ENCODE measurements at places on chromosomes 2 and 18. TPM values are rescaled to one million over a fixed set of nuclear protein-coding genes. Genes with fewer than 3 reads are reported as not detected.

Gene AFF3
- 0.50 TPM for total RNA-seq

GRCh38 chr18:54806526-54806925 lies 21.8 kb upstream of the RAB27B start:
- H3K36me3 ChIP-seq = no peaks in the 10 kb centered on the region
- H3K4me1 ChIP-seq = peaks cover 3% of the 10 kb centered on the region
- no peaks in the 10 kb centered on the region for H3K27me3 ChIP-seq
- no peak overlapping the region for H3K27ac ChIP-seq
- DNase-seq = peak; percentile 64

Gene NAT8
- total RNA-seq = not detected

DNA sequence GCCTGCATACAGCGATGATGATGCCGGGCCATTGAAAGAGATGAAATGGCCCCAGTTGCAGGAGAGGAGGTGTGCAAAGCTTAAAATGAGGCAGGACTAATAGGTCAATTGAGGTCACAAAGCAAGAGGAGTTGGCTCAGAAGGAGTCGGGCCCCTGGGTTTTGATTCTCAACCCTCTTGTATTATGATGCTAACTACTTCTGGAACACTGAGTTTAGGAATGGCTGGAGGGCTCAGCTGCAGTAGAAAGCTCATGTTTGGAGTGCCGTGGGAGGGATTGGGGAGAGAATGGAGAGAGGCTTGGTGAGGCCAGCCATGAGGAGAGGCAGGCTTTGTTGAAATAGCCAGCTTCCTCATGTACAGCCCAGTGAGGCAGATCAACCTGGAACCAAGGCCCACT lies 4.8 kb downstream of the TNP1 start:
- DNase-seq = no peak
- H3K4me3 ChIP-seq = no peak overlapping the region
- no peaks in the 10 kb centered on the region for H3K36me3 ChIP-seq
- H3K4me1 ChIP-seq = no peaks in the 10 kb centered on the region
- no peak overlapping the region for H3K27ac ChIP-seq
- no peaks in the 10 kb centered on the region for H3K27me3 ChIP-seq

- DNase-seq = peak; percentile 12
- H3K27ac ChIP-seq = no peak overlapping the region
- no peaks in the 10 kb centered on the region for H3K36me3 ChIP-seq
- no peaks in the 10 kb centered on the region for H3K4me1 ChIP-seq
- no peaks in the 10 kb centered on the region for H3K27me3 ChIP-seq
- H3K4me3 ChIP-seq = no peak overlapping the region
Measured at GRCh38 chr2:102442967-102443828, 20.2 kb downstream of the IL18RAP start.

Gene MEIS1
- 119 TPM for total RNA-seq

GRCh38 chr2:121778741-121779487 lies 23.5 kb downstream of the TSN start:
- DNase-seq = no peak
- no peaks in the 10 kb centered on the region for H3K36me3 ChIP-seq
- H3K27me3 ChIP-seq = peaks cover 4% of the 10 kb centered on the region
- no peaks in the 10 kb centered on the region for H3K4me1 ChIP-seq
- H3K27ac ChIP-seq = no peak overlapping the region

- DNase-seq = no peak
- no peaks in the 10 kb centered on the region for H3K4me1 ChIP-seq
- H3K4me3 ChIP-seq = no peak overlapping the region
- no peak overlapping the region for H3K27ac ChIP-seq
- no peaks in the 10 kb centered on the region for H3K27me3 ChIP-seq
Measured at GRCh38 chr2:31032475-31032874, 105.8 kb downstream of the GALNT14 start.

DNA sequence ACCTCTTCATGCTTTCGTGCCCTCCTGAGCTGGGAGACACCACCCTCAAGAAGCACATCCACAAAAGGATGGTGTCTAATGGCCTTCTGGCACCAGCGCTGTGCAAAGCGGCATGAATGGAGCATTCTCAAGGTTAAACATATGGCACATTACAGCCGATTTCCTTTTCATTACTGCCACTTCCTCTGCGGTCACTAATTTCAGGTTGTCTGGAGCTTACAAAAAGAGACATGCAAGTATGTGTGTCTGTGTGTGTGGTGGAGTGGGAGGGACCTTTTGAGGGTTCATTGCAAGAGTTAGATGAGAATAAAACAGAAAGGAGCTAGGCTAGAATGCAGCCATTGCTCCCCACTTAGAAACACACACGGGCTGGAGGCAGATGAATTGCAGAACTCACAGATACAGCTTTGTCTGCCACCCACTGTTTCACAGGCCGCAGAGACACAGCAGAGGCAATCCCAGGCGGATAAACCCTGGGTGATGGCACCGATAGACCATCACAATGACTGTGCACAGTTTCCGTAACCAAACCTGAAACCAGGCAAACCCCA lies 76.0 kb downstream of the TGIF1 start:
- H3K4me1 ChIP-seq = no peaks in the 10 kb centered on the region
- no peak overlapping the region for H3K4me3 ChIP-seq
- H3K36me3 ChIP-seq = no peaks in the 10 kb centered on the region
- no peak for DNase-seq

- no peak overlapping the region for H3K4me3 ChIP-seq
- H3K27me3 ChIP-seq = no peaks in the 10 kb centered on the region
- no peaks in the 10 kb centered on the region for H3K36me3 ChIP-seq
- H3K4me1 ChIP-seq = peaks cover 6% of the 10 kb centered on the region
- H3K27ac ChIP-seq = no peak overlapping the region
Measured at GRCh38 chr2:202147775-202148174, 74.7 kb downstream of the KIAA2012 start.

Gene DOCK10
- 26.3 TPM for total RNA-seq

- no peak overlapping the region for H3K4me3 ChIP-seq
- no peaks in the 10 kb centered on the region for H3K27me3 ChIP-seq
- H3K4me1 ChIP-seq = no peaks in the 10 kb centered on the region
- no peak overlapping the region for H3K27ac ChIP-seq
- peak; percentile 25 for DNase-seq
- H3K36me3 ChIP-seq = no peaks in the 10 kb centered on the region
Measured at GRCh38 chr2:47250586-47251403, 95.7 kb upstream of the STPG4 start.

DNA sequence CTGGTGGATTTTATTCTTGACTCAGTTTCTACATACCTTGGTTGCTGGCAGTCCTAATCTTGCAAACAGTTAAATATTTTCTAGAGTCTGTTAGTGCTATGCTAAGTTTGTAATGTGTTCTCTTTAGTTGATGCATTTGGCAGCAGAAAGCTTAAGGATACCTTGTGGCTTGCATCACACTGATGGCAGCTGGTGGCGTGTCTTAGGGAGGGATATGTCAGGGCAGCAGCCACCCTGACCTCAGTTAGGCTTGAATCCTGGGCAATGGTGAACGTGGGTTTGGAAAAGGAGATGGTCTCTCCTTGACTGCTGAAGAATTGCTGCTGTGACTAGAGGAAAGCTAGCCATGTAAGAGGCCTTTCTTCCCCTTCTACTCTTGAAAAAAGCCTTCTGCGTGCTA lies 4.2 kb downstream of the IAH1 start:
- DNase-seq = no peak
- peaks cover 15% of the 10 kb centered on the region for H3K36me3 ChIP-seq
- H3K27ac ChIP-seq = no peak overlapping the region
- peaks cover 5% of the 10 kb centered on the region for H3K4me1 ChIP-seq

GRCh38 chr2:72893594-72894319 lies 6.5 kb downstream of the SPR start:
- no peaks in the 10 kb centered on the region for H3K4me1 ChIP-seq
- peak; percentile 63 for DNase-seq
- H3K27me3 ChIP-seq = peaks cover 29% of the 10 kb centered on the region
- no peak overlapping the region for H3K4me3 ChIP-seq

GRCh38 chr18:51711298-51711889 lies 513.9 kb upstream of the MEX3C start:
- DNase-seq = no peak
- H3K27me3 ChIP-seq = no peaks in the 10 kb centered on the region
- H3K4me3 ChIP-seq = no peak overlapping the region
- H3K27ac ChIP-seq = no peak overlapping the region

GRCh38 chr2:163121483-163121882 lies 282.9 kb upstream of the KCNH7 start:
- DNase-seq = no peak
- H3K4me3 ChIP-seq = no peak overlapping the region
- no peak overlapping the region for H3K27ac ChIP-seq
- no peaks in the 10 kb centered on the region for H3K4me1 ChIP-seq
- no peaks in the 10 kb centered on the region for H3K36me3 ChIP-seq
- H3K27me3 ChIP-seq = no peaks in the 10 kb centered on the region

GRCh38 chr2:233371641-233372040 lies 17.3 kb downstream of the DGKD start:
- no peaks in the 10 kb centered on the region for H3K4me1 ChIP-seq
- H3K4me3 ChIP-seq = no peak overlapping the region
- no peak overlapping the region for H3K27ac ChIP-seq

DNA sequence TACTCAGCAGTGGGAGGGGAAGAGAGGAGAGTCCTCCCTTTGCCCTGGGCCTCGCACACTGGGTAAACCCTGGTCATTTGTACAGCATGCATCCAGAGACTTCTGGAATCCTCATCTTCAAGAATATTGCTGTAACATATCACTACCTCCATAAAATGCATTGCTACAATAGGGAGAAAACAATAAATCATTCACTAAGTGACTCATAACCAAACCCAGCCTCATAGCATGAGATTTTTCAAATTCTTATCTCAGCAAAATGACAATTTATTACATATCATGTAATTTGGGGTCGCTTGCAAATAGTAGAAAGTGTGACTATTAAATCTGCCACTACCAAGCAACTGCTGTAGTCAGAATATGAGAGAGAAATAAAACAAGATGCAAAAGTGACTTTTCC lies 189.4 kb downstream of the ALK start:
- no peaks in the 10 kb centered on the region for H3K36me3 ChIP-seq
- H3K4me3 ChIP-seq = no peak overlapping the region
- H3K27ac ChIP-seq = no peak overlapping the region
- no peaks in the 10 kb centered on the region for H3K27me3 ChIP-seq
- DNase-seq = no peak
- no peaks in the 10 kb centered on the region for H3K4me1 ChIP-seq

Gene ALLC
- not detected for total RNA-seq

Gene MERTK
- 6.6 TPM for total RNA-seq

Gene ADAM23
- 3.1 TPM for total RNA-seq

Gene COLEC11
- 0.83 TPM for total RNA-seq

Gene CDKL4
- 3.0 TPM for total RNA-seq

Gene APOB
- total RNA-seq = under 0.01 TPM

GRCh38 chr2:219149667-219150066 lies 10.9 kb downstream of the NHEJ1 start:
- no peak overlapping the region for H3K4me3 ChIP-seq
- no peak for DNase-seq
- H3K4me1 ChIP-seq = no peaks in the 10 kb centered on the region
- H3K36me3 ChIP-seq = no peaks in the 10 kb centered on the region
- no peaks in the 10 kb centered on the region for H3K27me3 ChIP-seq

- H3K27ac ChIP-seq = no peak overlapping the region
- H3K4me3 ChIP-seq = no peak overlapping the region
- H3K36me3 ChIP-seq = no peaks in the 10 kb centered on the region
- DNase-seq = no peak
Measured at GRCh38 chr2:207321514-207321913, 155.8 kb upstream of the KLF7 start.

- H3K27ac ChIP-seq = no peak overlapping the region
- no peak for DNase-seq
- H3K4me1 ChIP-seq = no peaks in the 10 kb centered on the region
- H3K27me3 ChIP-seq = no peaks in the 10 kb centered on the region
- no peaks in the 10 kb centered on the region for H3K36me3 ChIP-seq
Measured at GRCh38 chr18:74271635-74272034, 20.1 kb downstream of the CYB5A start.

- H3K27ac ChIP-seq = no peak overlapping the region
- no peak for DNase-seq
- peaks cover 10% of the 10 kb centered on the region for H3K36me3 ChIP-seq
- peaks cover 7% of the 10 kb centered on the region for H3K4me1 ChIP-seq
Measured at GRCh38 chr2:96831679-96832078, 12.1 kb downstream of the ANKRD23 start.

DNA sequence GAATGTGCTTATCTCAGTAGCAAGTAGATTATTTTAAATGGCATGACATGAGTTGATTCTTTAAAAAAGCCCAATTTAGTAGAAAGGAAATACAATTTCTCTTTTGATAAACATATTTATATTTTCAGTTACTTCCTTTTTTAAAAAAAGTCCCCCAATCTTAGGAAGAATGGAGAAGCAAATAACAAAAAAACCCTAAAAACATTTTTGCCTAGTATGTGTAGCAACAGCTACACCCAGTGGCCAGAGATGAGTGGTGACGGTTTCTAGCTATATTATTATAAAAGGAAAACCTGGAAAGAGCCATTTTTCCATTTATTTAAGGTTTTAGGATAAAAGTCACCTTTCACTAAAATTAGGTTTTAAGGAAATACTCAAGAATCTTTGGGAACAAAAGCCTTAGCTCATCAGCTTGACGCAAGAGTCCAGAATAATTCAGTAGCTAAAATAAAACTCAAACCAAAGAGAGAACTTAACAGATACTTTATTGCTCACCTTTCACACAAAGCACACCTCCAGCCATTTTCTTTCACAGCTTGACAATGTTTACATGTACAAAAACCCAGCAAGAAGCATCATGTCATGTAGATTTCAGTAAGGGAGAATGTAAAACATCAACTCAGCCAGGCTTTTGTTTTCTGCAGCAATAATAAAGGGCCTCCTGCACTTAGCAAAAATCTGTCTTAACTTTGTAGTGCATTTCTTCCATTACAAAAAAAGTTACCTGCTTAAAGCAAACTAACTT lies 15.7 kb downstream of the FAM98A start:
- no peak for DNase-seq
- H3K27ac ChIP-seq = no peak overlapping the region
- peaks cover 12% of the 10 kb centered on the region for H3K36me3 ChIP-seq
- H3K27me3 ChIP-seq = no peaks in the 10 kb centered on the region
- no peak overlapping the region for H3K4me3 ChIP-seq

DNA sequence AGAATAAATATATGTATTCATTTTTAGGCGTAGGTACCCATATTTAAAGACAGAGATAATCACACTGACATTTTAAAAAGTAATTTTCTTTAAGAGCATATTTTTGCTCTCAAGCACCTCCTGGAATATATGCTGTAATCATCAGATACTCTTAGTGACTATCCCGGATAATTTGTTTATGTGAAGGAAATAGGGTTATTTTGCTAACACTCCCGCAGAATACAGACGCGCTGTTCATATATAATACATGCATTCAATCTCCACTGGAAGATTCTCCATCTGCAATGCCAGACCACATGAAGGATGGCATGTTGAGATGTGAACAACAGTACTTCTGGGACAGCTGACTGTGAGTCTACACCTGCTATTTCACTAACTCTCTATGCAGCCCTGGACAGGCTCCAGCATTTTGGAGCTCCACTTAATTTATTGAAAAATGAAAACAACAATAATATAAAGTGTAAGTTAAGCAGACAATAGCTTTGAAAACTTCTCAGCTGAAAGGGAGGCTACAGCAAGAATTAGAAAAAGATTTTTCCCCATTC lies 430.6 kb downstream of the TMX3 start:
- H3K36me3 ChIP-seq = no peaks in the 10 kb centered on the region
- H3K27me3 ChIP-seq = no peaks in the 10 kb centered on the region
- no peak overlapping the region for H3K27ac ChIP-seq
- no peak for DNase-seq
- H3K4me3 ChIP-seq = no peak overlapping the region

Data from fibroblast of lung (primary cell).